ENCODE measurements at places on chromosomes 12 and 14. TPM values are rescaled to one million over a fixed set of nuclear protein-coding genes. Genes with fewer than 3 reads are reported as not detected.

The OTX2 gene
- total RNA-seq, result not detected

DNA sequence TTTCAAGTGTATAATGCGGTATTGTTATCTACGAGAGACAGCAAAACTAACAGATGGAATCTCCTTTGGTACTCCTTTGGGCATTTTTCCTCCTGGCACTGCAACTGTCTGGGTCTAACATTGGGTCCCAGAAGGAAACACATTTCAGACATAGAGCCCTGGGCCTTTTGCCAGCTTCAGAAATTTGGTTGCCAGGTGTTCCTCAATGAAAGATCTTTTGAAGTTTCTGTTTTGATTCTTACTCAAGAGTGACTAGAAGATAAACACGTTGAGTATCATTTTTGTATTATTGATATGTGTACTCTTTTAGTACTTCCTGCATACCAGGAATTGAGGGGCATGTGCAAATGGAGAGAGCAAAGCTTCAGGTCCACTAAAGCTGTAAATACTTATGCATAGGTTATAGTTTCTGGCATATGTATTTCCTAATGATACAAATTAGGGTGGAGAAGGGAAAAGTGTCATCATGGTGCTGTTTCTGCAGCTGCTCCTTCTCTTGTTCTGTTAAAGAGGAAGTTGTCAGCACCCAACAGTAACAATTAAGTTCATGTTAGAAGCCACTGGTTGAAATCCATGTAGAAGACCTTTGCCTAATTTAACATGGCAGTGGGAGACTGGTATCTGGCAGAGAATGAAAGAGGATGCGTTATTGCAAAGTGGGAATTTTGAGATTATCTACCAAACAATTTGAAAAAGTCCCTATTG lies 53.5 kb downstream of the SLC38A6 start:
- H3K4me3 ChIP-seq, result no peak overlapping the region
- H3K27ac ChIP-seq, result no peak overlapping the region
- peaks cover 10% of the 10 kb centered on the region for H3K4me1 ChIP-seq
- no peaks in the 10 kb centered on the region for H3K36me3 ChIP-seq
- no peaks in the 10 kb centered on the region for H3K27me3 ChIP-seq

DNA sequence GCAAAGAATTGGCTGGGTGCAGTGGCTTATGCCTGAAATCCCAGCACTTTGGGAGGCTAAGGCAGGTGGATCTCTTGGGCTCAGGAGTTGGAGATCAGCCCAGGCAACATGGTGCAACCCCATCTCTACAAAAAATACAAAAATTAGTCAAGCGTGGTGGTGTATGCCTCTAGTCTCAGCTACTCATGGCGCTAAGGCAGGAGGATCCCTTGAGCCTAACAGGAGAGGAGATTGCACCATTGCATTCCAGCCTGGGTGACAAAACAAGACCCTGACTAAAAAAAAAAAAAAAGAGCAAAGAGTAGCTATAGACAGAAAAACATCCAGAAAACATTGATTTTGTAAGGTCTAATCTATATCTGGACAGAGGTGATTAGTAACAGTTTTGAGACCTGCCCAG lies 25.0 kb downstream of the KIF21A start:
- no peak overlapping the region for H3K27ac ChIP-seq
- H3K27me3 ChIP-seq, result no peaks in the 10 kb centered on the region
- DNase-seq, result no peak
- H3K4me3 ChIP-seq, result no peak overlapping the region
- H3K4me1 ChIP-seq, result no peaks in the 10 kb centered on the region

DNA sequence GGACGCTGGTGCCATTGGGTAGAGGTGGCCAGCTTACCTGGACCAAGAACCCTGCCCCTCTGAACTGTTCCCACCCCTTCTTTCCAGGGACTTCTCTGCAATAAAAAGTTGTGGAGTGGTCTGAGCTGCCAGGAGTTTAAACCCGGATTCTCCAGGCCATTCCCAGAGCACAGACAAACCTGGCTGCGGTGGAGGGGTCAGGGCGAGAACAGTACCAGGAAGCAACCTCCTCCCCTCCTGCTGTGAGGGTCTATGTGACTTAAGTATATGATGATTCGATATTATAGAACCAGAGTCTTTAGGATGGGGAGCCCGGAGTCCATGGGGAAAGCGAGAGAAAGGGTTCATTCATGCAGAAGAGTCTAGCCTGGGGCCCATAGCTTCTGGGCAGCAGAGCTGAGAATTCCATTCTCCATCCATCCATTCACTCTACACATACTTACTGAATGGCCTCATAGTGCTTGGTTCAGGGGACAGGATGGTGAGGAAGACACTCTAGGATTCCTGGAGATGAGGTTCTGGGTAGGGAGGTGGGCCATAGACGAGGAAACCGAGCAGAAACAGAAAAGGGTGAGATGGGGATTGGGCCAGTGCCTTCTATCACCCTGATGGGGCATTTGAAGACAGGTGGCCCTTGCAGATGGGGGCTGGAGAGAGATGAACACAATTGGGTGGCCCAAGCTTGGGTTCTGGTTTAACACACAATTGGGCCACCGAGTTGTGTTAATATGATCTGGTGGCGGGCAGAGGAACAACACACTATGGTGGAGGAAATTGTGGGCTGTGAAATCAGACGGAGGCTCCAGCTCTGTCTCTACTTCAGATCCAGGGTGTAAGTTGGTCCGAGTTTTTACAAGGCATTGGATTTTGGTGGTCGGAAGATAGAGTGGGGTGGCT lies 5.2 kb downstream of the KRT86 start:
- H3K27me3 ChIP-seq, result no peaks in the 10 kb centered on the region
- peak overlapping the region; percentile 99 for H3K27ac ChIP-seq
- peaks cover 36% of the 10 kb centered on the region for H3K4me1 ChIP-seq
- H3K36me3 ChIP-seq, result no peaks in the 10 kb centered on the region
- peak overlapping the region; percentile 23 for H3K4me3 ChIP-seq

DNA sequence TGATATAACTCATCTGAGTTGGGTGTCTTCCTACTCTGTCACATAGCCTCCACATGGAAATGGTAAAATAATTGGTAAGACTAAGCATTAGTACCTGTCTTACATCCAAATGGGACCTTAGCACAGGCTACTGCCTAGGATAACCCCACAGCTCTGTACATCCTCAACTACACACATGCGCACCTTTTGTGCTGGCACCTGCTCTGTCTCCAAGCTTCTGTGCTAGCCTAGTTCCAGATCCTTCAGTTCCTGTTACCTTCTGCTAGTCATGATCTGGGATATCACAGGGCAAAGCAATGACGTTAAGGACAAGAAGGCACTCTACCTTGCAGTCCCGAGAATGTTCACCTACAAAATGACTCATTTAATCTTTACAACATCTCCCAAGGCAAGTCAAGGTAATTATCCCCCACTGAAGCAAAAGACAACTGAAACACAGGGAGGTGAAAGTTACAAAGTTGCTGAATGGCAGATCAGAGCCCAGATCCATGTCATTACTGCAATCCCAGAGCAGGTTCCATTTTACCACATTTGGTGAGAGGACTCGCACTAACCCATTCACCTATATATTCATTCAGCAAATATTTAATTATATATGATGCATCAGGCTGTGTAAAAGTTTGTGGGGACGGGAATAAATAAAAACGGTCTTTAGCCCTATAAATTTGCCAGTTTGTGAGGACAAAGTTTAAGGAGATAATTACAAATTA lies 61.7 kb downstream of the PPM1H start:
- no peaks in the 10 kb centered on the region for H3K36me3 ChIP-seq
- DNase-seq, result no peak
- H3K4me3 ChIP-seq, result no peak overlapping the region
- H3K27me3 ChIP-seq, result no peaks in the 10 kb centered on the region
- H3K27ac ChIP-seq, result no peak overlapping the region
- H3K4me1 ChIP-seq, result no peaks in the 10 kb centered on the region

- H3K4me3 ChIP-seq, result no peak overlapping the region
- peaks cover 33% of the 10 kb centered on the region for H3K27me3 ChIP-seq
- peaks cover 36% of the 10 kb centered on the region for H3K4me1 ChIP-seq
- no peak for DNase-seq
- no peaks in the 10 kb centered on the region for H3K36me3 ChIP-seq
- H3K27ac ChIP-seq, result peak overlapping the region; percentile 76
These were observed 53.8 kb downstream of the PLEKHG3 start for GRCh38 chr14:64758025-64758521.

The VEZT gene
- total RNA-seq, result 86.3 TPM

DNA sequence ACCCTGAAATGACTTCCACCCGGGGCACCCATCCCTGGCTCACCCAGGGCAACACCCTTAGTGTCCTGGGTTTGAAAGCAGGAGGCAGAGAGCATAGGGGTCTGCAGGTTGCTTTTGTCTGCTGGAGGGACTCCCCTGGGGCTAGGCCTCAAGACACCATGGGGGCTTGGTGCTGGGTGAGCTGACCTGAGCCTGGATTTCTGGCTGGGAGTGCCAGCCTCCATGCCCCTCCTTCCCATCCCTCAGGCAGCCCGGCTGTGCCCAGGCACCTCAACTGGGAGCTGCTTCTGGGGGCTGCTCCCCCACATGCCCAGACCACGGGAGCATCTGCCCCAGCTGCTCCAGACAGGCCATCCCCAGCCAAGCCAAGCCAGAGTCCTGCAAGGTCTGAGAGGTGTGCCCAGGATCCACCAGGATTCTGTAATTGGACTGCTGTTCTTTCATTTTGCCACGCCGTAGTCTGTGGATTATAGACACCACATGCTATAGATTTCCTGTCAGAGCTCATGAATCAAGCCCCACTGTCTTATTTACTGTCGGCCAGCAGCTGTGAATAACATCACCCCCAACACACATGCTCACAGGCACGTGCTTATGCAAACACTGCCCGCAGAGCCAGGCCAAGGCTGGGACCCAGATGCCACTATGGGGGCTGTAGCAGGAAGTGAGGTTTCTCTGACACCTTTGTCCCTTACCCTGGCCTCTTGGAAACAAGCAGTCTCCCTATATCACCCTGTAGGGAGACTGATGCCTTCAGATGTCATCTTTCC lies 29.4 kb upstream of the ESRRB start:
- no peak overlapping the region for H3K27ac ChIP-seq
- H3K4me1 ChIP-seq, result peaks cover 3% of the 10 kb centered on the region
- H3K27me3 ChIP-seq, result peaks cover 3% of the 10 kb centered on the region
- no peak overlapping the region for H3K4me3 ChIP-seq
- H3K36me3 ChIP-seq, result no peaks in the 10 kb centered on the region

All from osteoblast (primary cell).